ENCODE measurements at places on chromosomes 16 and 17.

DNA sequence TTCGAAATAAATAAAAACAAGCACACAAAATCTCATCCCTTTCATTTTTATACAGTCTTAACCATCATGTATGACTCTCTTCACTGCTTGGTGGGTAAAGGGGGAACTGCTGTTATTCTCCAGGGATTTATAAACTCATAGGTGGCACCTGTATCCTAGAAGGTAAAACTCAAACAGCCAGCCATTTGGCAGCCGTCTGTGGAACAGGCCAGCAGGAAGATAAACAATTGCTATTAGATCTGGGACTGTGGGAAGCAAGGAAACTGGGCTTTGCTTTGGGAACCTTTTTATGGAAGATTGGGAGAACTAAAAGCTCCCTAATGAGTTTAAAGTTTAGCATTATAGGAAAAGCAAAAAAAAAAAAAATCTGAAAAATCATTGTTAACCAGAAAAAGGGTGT lies 126.0 kb downstream of the TANGO6 start:
- no peak for DNase-seq

- no peak for DNase-seq
Observed at GRCh38 chr16:66131895-66132294, 234.6 kb upstream of the CDH5 start.

GRCh38 chr16:62475573-62475972 lies 439.3 kb upstream of the CDH8 start:
- no peak for DNase-seq

DNA sequence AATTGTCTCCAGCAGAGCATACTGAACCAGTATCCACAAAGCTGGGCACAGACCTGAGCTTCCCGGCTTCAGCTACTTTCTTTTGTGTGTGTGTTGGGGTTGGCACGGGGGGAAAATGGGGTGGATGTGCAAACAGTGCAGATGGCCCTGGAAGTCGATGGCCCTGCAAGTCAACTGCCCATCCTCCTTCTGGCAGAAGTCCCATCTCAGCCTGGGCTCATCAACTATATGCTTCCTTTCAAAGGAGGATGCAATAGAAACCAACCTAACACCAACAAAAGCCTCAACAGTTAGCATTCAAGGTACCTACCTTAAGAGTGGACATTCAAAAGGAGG lies 55.7 kb downstream of the SOX9 start:
- DNase-seq: no peak

DNA sequence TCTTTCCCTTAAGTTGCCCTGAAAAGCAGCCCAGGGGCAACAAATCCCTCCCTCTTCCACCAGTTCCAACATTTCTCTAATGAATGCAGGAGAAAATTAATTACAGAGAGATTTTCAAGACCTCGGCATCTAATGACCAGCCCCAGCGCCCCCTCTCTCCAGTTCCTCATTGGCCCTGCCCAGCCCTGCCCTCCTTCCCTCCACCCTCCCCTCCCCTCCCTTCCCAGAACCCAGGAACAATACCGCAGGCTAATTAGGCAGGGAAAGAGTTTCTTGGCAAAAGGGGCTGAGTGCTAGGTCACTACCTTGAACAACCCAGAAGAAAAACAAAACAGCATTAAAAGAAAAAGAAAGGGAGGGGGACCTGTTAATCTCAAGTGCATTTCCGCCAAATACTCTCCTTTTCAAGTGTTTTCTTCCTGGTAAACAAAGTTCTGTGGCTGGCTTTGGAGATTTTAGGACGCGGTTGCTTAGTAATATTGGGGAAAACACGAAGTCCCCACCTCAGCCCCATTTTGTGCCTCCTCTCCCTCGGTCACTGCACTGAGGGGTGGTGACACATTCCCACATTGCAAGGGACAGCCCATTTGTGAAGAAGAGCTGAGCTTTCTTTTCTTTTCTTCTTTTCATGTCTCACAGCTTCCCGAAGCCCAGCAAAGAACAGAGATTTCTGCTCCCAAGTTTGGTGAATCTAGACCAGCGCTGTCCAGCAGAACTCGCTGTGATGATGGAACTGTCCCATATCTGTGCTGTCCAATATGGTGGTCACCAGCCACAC lies 215.4 kb downstream of the SOX9 start:
- no peak for DNase-seq

- DNase-seq: no peak
Observed at GRCh38 chr17:40472733-40473452, 28.5 kb downstream of the TNS4 start.

GRCh38 chr17:65071861-65072260 lies 15.3 kb upstream of the GNA13 start:
- DNase-seq: no peak

DNA sequence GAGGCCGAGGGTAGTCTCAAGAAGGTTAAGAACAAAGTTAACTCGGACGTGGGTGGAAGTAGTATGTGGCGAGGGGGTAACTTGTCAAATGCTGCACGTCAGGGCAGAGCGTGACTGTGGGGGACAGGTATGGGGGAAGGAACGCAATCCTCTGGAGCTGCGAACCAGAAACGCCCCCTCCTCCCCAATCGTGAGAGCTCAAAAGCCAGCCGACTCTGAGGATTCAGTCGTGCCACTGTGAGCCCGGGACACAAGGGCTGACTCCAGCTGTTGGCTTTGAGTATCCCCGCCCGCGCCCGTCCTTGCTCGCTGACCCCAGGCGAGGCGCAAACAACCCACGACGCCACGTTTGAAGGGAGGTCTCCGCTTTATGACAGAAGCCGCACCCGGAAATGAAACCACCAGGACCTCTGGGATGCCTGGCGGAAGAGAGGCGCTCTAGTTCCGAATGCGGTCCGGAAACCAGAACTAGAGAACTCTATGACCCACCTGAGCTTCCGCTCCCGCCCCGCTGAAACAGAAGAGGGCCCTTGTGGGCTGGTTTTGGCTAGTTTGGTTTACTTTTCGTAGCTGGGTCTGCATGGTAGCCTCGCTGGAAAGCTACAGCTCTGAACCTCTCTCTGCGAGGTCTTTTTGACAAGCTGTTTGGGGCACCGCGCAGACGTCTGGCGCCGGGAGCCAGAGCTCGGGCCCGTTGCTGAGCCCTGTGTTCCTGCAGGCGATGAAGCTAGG lies at the start of gene PEX12:
Gene PEX12, minus strand, starts transcription at position 375 of the 732 bp plus-strand sequence. CDS start 550 bp downstream, outside the sequence.
- peak; percentile 87 for DNase-seq

DNA sequence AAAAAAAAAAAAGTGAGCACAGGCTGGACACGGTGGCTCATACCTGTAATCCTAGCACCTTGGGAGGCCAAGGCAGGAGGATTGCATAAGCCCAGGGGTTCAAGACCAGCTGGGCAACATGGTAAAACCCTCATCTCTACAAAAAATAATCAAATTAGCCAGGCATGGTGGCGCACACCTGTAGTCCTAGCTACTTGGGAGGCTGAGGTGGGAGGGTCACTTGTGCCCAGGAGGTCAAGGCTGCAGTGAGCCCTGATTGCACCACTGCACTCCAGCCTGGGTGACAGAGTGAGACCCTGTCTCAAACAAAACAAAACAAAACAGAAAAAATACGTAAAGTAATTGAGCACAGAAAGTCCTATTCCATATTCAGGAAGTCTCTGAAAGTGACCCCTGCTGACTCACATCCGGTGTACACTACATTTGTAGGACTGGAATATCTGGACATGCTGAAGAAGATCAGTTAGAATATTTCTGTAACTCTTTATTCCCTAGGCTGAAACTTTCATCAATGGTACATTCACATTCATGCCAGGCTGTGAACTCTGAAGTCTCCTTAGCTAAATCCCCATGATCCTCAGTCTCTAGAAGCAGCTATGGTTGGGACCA lies 66.0 kb upstream of the HAS3 start:
- DNase-seq: no peak

- DNase-seq: no peak
Observed at GRCh38 chr16:49639739-49640431, 216.0 kb downstream of the ZNF423 start.

GRCh38 chr17:44992242-44992939 lies 24.3 kb upstream of the C1QL1 start:
- no peak for DNase-seq

DNA sequence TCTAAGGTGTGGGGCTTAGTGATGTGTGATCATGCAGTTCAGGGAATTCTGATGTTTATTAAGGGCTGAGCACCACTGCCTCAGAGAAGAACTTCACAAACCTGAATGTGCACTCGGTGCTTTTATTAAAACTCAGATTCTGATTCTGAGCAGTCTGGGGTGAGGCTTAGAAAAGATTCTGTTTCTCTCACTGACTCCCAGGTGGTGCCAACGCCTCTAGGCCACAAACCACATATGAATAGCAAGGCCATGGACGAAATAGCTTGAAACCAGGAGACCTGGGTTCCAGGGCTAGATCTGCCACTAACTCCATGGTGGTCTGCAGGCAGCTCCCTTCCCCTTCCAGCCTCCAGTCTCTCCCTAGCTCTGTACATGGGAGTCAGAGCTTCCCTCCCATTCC lies 169.1 kb downstream of the HS3ST3B1 start:
- DNase-seq: no peak

GRCh38 chr17:78904371-78904770 lies 1.4 kb upstream of the CEP295NL start:
- no peak for DNase-seq

DNA sequence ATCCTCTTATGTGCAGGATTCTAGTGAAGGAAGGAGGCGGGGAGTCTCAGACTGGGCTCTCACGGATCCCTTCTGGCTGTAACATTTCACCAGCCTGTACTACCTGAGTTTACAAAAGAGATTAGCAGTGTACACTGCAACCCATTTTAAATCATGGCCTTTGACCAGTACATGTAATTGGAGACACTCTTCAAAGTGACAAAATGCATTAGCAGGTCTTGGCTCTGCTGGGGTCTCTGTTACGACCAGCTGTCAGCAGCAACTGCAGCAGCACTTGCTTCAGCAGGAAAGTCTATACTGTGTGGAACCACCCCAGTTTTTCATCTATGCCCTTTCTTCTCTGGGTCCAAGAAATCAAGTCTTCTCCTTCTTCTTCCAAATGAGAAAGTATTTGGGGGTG lies 322.8 kb upstream of the ASIC2 start:
- no peak for DNase-seq

DNA sequence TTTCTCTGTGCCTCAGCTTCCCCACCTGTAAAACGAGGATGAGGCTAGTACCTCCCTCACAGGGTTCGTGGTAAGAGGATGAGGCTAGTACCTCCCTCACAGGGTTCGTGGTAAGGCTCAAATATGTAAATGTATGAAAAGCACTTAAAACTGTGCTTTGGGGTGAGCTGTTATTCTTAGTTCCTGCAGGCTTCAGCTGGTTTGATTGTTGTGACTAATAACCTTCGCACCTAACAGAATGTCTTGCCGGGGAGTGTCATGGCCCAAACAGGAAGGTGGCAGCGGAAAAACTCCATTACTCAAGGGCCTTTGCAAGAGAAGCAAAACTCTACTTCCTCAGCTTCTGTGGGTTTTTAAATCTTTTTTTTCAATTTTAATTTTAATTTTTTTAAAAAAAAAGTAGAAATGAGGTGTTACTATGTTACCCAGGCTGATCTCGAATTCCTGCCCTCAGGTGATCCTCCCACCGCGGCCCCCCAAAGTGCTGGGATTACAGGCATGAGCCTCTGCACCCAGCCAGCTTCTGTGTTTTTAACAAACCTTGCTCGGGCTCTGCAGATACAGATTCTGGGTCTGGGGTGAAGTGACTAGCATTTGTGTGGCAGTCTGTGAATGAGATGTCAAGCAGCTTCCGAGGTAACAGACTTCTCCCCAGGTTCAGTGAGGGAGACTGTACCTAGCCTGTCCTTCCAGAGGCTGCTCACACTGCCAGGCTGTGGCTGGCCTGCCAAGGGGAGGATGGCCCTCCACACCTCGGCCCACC lies 103.0 kb downstream of the RAB11FIP4 start:
- peak; percentile 76 for DNase-seq

GRCh38 chr16:87661561-87661960 lies 59.3 kb downstream of the JPH3 start:
- peak; percentile 24 for DNase-seq

GRCh38 chr16:27511657-27512448 lies 37.9 kb downstream of the GTF3C1 start:
- DNase-seq: no peak

DNA sequence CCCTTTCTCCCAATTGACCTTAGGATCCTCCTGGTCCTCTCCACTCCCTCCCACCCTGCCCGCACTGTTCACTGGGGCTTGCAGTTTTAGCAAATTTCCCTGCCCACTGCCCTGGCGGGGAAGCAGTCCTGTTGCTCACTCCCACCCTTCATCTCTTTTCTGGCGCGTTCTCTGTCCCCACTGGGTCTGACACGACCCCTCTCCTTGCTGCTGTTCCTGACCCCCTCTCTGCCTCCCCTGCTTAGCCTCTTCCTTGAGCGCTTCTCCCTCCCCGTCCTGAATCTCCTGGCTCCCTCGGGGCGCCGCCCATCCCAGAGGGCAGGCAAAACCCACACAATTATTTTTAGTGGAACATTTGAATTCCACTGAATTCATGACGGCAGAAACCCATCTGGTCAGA lies 1796.4 kb downstream of the TP53TG3F start:
- no peak for DNase-seq

DNA sequence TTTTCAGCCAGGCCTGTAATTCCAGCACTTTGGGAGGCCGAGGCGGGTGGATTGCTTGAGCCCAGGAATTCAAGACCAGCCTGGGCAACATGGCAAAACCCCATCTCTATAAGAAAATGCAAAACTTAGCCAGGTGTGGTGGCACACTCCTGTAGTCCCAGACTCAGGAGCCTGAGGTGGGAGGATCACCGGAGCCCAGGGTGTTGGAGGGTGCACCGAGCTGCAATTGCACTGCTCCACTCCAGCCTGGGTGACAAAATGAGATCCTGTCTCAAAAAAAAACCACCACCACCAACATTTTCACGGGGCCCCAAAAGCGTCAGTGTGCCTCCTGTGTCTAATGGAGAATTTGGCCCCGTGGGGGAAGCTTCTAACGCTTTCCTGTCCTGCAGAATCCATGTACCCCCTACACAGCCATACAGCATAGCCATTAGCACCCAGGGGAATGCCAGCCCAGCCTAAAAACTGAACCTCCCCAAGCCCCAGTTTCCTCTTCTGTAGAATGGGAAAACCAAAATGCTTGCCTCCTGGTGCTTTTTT lies 22.2 kb upstream of the MAP3K14 start:
- no peak for DNase-seq

DNA sequence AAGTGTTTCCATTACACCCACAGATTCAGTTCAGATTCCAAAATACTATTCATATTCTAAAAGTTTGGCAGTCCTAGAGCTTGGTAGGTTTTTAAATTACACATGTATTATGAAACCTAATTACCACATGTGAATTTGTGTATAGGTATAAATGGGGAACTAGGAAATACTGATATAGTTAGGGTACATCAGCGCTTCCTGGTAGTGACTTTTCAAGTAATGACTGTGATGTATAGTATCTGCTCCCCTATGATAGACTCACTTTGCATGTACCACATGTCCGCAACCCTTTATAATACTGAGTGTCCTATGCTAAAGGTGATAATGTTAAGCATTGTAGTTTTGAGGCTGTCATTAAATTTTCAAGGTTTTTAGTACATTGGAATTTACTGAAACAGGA lies 22.9 kb downstream of the CDK12 start:
- DNase-seq: no peak

GRCh38 chr16:17038415-17038814 lies 432.3 kb downstream of the XYLT1 start:
- no peak for DNase-seq

GRCh38 chr16:83552228-83552627 lies 255.6 kb upstream of the HSBP1 start:
- DNase-seq: no peak
